ENCODE measurements at places on chromosomes 12 and 14.

DNA sequence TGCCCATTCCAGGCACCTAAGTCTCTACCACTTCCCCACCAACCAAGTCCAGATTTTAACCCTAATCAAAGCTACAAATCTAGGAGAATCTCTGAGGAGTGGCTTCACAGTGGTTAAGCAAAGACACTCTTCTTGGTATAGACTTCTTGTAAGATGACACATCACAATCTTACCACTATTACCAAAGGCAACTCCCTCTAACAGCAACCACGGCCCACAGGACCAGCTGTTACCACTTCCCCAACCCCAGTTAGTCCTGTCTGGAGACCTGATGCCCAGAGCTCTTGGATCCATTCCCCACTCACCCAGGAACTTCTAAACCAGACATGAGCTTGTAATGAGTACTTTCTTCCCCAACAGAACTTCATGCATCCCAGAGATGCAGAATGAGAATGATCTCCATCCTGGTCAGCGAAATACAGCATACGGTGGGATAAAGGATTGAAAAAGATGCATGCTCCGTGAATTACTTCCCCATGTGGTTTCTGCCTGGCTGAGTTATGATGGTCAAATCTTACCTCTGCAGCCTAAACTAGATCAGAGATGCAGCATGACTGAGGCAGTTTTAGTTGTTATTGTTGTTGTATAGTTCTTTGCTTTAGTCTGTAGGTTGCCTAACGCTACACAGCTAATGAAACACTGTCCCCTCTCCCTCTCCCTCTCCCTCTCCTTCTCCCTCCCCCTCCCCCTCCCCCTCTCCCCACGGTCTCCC is 87.7 kb upstream of the FOXN3 start:
- no peak for DNase-seq

GRCh38 chr12:120121766-120122293 is 5.3 kb upstream of the RAB35 start:
- DNase-seq: no peak

DNA sequence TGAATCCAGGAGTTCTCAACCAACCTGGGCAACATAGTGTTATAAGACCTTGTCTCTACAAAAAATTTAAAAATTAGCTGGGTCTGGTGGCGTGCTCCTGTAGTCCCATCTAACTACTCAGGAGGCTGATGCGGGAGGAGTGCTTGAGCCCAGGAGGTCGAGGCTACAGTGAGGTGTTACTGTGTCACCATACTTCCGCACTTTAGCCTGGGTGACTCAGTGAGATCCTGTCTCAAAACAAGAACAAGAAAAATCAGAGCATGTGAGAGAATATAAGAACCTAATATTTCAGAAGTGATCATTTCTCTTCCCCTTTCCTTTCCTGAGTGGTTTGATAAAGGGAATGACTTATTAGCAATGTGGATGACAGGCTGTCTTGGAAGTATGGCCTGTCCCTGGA is 9.5 kb downstream of the TRAF3 start:
- DNase-seq: no peak

DNA sequence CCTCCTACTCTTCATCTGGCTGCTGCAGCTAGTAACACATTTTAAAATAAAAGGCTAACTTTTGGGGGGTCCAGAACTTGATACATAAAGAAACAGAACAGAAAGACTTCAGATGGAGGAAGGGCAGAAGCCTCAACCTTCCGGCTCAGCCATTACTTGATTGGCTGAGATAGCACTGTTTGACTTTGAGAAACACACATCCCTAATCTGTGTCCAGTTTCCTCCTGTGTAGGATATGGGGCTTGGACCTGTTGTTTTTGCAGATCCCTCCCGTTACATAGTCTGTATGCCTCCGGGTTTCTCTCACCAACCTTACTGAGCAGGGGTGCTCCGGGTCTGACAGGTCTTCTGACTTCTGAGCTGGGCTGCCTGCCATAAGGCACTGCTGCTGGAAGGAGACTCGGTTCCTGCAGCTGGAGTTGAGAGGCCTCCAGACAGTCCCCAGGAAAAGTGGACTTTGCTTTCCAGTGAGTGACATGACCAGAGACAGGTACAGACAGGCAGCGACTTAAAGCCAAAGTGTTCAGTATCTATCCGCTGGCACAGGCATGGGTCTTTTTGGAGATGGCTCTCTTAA is 8.3 kb upstream of the ZNF641 start:
- no peak for DNase-seq

- no peak for DNase-seq
Measured at GRCh38 chr14:64873506-64874219, 6.0 kb downstream of the SPTB start.

DNA sequence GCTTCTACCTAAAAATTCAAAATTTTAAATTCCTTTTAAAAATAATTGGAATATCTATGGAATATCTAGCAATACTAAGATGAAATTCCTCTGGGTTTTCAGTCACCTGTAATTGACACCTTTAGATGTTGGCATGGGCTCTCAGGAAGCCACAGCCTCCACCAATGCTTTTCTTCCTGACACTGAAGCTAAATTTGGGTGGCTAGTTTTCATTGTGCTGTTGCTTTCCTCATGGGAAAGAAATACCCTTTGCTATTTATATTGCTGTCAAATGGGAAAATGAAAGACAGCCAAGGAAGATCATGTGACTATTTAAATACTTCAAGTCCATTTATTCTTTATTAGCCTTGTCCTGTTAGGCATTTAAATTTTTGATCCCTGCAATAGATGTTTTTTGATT is 313.0 kb downstream of the NAV3 start:
- no peak for DNase-seq

DNA sequence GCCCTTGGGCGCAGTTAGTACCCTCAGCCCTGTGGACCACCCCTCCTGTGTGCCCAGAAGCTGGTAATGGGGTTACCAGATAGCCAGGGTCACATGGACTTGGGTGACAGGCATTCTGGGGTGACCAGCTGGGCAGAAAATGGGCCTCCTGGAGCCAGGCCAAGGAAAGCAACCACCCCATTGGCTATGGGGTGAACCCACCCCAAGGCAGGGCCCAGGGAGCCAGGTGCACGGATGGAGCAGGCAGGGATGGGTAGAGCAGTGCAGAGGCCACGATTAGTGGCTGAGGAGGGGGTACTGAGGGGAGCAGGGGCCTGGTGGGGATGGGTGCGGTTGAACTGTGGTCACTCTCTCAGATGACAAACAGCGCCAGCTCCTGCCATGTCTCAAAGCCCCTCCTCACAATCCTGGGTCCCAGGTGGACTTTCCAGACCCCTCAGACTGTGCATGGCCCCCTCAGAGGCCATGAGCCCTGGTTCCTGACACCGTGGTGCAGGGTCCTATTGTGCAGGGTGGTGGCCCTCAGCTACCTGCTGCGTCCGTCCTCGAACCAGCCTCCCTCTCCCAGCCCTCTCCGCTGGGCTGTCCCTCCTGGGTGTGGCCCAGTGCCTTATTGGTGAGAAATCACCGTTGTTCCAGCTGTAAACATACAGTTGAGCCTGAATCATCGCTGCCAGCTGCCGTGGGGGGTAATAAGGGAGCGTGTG is 23.4 kb upstream of the BEGAIN start:
- no peak for DNase-seq

DNA sequence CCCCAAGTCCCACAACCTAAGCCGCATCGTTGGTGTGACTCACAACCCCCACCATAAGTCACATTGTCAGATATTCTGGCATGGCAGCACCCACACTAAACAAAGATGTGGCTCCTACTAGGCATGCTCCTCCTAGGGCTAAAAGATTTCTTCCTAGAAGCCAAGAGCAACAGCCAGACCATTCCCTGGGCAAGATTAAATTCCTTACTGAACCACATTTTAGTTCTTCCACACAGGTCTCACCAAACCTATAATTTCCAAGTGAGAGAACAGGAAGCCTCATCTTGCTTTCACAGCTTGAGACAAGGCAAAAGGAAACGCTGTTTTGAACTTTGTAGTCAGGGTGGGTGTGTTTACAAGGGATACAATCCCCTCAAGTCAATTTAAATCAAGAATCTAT is 632.8 kb downstream of the DIO2 start:
- no peak for DNase-seq

DNA sequence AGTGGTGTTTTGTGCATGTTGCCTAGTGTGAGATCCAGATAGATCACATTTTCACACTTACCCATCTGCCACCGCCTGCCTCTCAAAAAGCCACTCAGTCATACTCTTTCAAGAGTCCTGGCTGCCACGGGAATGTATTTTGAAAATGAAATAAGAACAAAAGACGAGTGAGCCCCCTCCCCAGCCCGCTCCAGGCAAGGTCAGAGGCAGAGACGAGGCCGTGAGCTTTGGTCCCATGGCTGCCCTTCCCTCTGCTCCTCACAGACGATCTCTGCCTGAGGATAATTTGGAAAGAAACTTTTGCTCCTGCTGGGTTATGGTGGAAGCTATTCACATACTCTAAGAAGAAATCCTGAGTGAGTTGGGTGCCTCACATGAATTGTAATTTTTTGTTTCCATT is 924.3 kb downstream of the BCL11B start:
- DNase-seq: no peak

GRCh38 chr14:51607711-51608110 is 44.0 kb upstream of the FRMD6 start:
- DNase-seq: no peak

DNA sequence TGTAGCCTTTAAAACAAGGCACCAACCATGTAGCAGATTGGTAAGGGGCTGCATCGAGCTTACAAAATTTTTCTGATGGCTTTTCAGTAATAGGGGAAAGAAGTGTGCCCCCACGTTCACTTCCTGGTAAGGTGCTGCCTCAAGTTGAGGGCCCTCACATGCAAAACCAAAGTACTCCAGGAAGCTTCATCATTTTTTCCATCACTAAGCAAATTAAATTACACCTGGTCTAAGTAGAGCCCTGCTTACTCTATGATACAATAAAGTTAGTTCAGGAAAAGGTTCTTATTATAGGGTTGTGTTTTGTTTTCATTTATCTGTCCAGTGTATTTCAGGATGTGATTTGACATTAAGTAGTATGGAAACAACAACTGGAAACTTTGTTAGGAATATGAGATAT is 15.0 kb upstream of the AKAP5 start:
- DNase-seq: no peak

GRCh38 chr14:104303705-104304425 is 165.5 kb downstream of the KIF26A start:
- DNase-seq: no peak

DNA sequence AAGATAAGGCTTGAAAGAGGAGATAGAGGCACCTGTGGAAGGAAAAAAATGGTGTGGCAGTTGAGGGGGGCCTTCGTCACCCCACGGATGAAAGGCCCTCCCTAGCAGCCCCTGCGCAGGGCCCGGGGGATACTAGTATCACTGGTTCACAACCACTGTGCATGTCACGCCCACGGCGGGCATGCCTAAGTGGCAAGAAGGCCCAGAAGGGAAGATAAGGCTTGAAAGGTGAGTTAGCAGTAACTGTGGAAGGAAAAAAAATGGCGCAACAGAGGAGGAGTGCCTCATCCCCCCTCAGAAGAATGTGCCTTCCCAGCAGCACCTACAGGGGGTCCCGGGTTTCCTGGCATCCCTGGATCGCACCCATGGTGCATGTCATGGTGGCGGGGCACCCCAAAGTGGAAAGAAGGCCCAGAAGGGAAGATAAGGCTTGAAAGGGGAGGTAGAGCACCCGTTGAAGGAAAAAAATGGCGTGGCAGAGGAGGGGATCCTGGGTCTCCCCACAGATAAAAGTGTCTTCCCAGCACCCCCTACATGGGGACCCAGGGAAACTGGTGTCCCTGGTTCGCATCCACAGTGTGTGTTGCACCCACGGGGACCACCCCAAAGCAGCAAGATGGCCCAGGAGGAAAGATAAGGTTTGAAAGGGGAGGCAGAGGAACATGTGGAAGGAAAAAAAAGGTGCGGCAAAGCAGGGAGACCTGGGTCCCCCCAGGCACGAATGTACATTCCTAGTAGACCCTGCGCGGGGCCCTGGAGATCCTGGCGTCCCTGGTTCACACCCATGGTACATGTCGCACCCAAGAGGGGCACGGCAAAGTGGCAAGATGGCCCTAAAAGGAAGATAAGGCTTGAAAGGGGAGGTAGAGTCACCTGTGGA is 279.2 kb downstream of the ALG10 start:
- no peak for DNase-seq
